CD4-positive, alpha-beta T cell treated with Interleukin-17A for 4 hours (primary cell): ENCODE measurements at places on chromosomes 4 and X.

DNA sequence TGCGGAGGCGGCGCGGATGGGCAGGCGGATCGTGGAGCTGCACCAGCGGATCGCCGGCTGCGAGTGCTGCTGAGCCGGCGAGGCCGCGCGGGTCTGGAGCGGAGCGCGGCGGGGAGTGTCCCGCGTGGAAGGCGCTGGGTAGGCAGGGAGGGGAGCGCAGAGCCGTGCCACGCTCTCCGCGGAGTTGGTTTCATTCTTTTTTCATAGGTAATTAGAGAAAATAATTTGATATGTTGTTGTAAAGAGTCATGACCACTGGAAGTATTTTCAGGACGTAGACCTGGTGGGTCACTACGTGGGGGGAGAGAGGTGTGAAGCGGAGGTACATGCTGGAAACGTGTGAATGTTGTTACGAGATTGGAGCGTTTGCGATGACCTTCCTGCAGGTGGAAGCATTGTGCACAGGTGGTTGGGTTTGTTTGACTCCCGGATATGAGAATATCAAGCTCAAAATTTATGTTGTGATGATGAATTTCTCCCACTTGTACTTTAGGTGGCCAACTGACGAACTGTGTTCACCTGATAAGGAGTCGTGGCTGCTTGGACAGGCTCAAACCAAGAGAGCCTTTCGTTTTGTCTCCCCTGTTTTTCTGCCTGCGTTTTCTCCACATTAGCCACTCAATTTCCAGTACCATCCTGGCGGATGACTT lies 19.1 kb upstream of the S100P start:
- peak; percentile 77 for DNase-seq

GRCh38 chr4:121799208-121799823 lies 1.8 kb upstream of the EXOSC9 start:
- DNase-seq = no peak

DNA sequence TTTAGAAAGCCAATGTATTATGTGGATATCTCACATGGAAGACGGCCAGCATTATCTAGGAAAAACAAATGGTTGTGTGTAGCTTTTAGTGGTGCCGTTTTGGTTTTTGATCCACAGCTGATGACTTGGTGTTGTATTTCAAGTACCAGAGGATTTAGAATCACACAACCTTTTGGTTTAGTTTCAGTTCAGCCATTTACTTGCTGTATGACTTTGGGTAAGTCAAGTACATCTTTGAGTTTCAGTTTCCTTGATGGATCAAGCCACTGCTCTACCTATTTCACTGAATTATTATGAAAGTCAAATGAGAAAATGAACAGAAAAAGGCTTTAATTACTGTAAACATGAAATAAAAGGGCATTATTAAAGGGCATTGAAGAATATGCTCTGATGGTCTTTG lies 205.6 kb downstream of the ZIC3 start:
- DNase-seq = no peak

- DNase-seq = no peak
Measured at GRCh38 chrX:2423899-2424298, 76.9 kb downstream of the DHRSX start.

DNA sequence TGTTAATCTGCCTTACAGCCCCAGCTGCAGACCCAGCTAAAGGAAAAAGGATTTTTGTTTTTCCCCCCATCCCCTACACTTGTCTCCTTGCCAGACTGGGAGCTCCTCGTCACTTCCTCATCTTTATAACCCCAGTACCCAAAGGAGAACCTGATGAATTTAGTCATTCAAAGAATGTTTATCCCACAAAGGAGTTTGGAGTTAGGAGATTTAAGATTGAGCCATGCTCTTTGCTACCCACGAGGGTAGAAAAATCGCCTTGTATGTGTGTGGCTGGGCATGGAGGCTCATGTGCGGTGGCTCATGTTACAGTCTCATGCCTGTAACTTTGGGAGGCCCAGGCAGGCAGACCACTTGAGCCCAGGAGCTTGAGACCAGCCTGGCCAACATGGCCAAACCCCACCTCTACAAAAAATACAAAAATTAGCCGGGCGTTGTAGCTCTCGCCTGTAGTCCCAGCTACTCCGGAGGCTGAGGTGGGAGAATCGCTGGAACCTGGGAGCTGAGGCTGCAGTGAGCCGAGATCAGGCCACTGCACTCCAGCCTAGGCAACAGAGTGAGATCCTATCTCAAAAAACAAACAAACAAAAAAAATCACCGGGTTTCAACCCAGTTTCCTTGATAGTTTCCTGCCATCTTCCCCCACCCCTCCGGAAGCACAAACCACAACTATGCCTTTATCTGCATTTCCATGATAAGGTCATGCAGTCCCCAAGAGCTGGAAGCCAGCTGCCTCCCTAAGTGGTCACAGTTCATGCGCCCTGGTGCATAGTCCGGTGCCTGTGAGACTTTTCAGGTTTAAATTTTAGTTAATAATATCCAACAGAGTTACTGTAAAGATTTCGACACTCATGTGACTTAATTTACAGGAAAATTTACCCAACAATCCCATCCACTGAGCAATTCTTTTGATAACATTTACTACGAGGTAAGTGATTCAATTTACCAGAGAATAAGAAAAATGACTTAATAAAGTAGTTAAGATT lies 1.5 kb downstream of the CFAP97 start:
- no peak for DNase-seq

- no peak for DNase-seq
Measured at GRCh38 chr4:1212546-1213335, 36.2 kb downstream of the CTBP1 start.

DNA sequence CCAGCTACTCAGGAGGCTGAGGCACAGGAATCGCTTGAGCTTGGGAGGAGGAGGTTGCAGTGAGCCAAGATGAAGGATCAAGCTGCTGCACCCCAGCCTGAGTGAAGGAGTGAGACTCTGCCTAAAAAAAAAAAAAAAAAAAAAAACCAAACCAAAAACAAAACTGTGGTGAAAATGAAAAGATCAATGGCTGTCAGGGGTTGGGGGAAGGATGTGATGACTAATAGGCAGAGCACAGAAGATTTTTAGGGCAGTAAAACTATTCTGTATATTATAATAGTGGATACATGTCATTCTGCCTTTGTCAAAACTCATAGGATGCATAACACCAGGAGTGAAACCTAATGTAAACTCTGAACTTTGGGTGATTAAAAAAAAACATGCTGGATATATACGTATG lies 69.9 kb upstream of the ELOVL6 start:
- DNase-seq = no peak

DNA sequence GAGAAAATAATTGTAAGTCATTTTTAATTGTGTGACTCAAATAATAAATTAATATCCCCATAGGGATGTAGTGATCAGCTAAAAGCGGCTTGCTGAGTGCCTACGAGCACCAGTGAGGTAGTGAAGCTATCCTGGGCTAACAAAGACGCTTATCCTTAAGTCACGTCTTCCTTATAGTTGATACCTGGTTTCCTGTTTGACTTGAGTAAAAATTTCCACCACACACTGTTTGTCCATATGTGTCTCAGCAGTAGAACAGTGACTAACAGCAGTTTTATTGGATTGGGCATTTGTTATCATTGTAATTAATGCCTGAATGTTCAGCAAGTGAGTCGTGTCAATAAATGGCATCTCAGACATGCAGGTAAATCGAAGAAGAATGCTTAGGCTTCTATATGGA lies 241.1 kb downstream of the GRXCR1 start:
- no peak for DNase-seq

GRCh38 chr4:42750091-42750490 lies 93.2 kb upstream of the ATP8A1 start:
- peak; percentile 51 for DNase-seq

DNA sequence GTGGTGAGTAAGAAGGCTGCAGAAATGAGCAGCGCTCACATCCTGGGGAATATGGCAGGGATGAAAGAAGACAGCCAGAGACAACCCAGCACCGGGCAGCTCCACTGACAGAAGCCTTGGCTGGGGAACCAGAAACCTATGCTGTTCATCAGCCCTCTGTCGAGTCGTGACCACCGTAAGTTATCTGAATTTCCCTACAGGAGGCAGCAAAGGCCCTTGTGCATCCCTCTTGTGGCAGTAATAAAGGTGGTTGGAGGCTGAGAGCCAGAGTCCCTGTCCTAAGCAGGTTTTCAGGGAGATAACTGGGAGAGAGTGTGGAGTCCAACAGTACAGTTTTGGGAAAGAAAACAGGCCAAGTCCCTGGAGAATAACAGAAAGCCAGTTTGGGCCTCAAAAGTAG lies 194.0 kb upstream of the BOD1L1 start:
- no peak for DNase-seq

- DNase-seq = no peak
Measured at GRCh38 chr4:156962528-156962974, 9.0 kb downstream of the PDGFC start.

GRCh38 chrX:13194291-13195103 lies 125.4 kb downstream of the ATXN3L start:
- no peak for DNase-seq

DNA sequence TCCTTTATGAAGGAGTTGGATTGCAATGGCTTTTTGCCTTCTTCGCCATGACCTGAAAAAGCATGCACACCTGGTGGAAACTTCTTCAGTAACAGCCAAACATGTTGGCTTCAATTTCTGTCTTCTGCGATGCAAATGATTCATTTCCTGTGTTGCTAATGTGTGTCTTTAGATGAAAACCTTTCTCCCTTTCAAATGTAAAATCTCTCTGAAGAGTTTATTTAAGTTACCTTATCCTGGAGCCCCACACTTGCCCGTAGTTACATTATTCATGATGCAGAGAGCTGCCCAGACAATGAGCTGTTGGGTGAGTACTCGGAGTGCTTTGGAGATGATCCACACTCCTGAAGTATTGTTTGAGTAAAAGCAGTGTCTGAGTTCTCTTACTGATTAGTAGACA lies 1100.9 kb downstream of the RPA4 start:
- no peak for DNase-seq

- peak; percentile 19 for DNase-seq
Measured at GRCh38 chrX:21374994-21375707, 933 bp downstream of the CNKSR2 start.

- no peak for DNase-seq
Measured at GRCh38 chr4:168917138-168917779, 92.8 kb downstream of the CBR4 start.

DNA sequence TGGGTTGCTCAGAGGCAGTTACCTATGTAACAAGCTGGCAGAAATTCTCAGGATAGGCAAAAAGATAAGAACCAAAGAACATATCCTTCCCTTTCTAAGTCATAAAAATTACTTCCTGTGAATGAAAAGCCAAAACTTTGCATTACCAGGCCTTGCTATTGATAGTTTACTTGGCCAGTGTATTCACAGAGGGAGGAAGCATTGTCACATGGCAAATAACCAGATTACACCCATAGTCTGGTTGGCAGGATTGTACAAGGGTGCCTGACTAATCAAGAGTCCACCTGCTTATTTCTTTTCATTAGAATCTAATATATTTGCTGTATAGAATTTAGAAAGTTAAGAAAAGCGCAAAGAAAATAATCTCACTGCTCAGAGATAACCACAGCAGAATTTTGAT lies 14.1 kb downstream of the XIAP start:
- DNase-seq = no peak

DNA sequence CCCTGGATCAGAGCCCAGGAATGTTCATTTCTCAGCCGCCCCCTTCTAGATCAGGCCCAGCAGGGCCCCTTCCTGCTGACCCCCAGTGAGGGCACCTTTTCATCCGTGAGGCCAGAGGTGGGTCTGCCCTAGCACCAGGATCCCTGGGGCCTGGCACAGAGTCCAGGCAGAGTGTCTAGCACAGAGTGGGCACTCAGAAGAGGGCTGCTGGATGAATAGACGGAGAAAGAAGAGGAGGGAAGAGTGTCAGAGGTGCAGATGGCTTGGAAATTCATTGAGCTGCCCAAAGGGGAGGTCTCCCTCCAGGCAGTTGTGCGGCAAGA lies 106.5 kb downstream of the CPZ start:
- DNase-seq = no peak

DNA sequence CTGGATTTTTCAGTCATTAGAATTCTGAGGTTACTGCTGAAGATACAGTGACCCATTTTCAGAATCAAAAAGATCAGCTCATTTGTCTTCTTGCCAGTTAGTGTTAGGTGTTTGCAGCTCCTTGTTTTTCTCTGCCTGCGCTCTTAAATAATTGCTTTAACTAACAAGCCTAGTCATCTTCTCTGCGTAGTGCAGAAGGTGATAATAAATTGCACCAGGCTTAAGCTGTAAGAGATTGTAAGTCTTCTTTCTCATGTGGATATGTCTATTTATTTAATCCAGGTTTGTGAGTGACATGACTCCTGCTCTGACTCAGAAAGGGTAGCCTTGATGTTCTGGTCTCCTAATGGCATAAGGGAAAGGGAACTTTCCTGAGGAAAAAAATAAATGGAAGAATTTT lies 167.2 kb downstream of the CEP135 start:
- no peak for DNase-seq

DNA sequence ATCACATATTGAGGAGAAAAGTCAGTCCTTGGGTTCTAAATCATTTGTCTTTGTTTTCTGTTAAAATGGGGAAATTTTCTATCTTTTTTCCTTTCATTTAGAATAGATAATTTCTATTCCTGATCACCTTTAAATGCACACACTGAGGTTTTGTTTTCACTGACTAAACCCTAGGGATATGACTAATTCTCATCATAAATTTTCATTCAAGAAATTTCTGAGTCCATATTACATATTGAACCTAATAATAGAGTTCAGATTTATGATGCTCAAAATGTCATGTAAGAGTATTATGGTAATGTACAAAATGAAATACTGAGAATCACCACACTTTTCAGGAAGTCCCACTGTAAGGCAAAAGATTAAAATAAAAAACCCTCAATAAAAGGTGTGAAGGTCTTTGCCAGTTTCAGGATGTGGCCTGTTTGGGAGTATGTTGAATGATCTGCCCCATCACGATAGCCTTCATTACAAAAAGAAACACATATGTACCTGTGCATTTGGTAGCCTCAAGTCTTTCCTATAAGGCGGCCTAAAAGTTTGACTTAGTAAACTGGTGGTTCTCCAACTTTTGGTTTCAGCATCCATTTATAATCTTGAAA lies 49.4 kb downstream of the LEF1 start:
- DNase-seq = no peak

DNA sequence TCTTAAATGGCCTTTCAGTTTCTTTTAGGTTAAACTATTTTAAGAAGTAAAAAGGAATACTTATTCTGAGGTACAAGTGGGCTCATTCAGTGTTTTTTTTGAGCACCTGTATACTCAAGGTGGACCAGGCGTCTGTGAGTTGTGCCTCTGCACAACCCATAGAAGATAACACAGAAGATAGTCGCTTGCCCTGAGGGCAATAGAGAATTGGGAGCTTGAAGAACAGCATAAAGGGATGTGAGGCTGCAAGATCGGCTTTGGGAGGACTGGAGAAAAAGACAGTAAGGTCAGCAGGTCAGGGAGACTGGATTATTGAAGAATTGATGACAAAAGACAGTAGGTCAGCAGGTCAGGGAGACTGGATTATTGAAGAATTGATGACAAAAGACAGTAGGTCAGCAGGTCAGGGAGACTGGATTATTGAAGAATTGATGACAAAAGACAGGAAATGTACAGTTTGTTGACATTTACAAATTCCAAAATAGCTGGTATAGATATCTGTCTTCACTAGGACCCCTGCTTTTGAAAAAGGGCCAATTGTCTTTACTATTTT lies 3.1 kb downstream of the CPE start:
- no peak for DNase-seq

DNA sequence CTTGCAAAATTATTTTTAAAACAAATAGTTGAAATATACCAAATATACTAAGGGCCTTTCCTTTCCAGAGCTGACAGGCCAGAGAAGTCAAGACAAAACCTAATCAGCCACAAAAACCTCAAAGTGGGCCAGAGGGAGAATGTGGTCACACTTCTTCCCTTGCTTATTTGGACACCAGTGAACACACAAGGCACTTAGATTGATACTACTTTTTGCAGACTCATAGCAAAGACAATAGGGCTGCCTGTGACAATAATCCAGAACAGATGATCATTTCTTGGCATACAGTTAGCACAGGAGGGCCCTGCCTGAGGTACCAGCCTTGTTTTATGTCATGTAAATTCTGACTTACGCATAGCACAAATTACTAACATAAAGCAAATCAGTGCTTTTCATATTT lies 215.7 kb upstream of the NEIL3 start:
- no peak for DNase-seq
